Stimulated activated naive CD8-positive, alpha-beta T cell treated with anti-CD3 and anti-CD28 coated beads, Interleukin-15, Interleukin-2, amounts not matched to agents 100 U/mL and 50 U/mL, for 24 hours (primary cell): ENCODE measurements at places on chromosomes 1 and 21.

DNA sequence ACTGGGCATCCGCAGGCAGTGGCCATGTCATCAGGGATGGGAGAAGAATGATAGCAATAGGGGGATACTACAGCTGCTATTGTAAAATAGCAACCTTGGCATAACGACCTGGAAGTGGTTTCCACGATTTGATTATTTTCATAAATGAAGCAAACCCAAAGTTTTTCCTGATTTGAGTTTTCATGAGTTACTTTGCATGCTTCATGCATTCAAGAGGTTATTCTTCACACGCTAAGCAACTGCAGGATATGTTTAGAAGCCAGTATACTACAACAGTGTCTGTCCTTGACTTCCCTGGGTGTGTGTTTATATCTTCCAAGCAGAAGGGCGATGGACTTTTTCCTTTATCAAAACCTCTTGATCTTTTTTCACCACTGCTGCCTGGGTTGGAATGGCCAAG, 281.1 kb upstream of the DUSP10 start:
- DNase-seq: no peak

DNA sequence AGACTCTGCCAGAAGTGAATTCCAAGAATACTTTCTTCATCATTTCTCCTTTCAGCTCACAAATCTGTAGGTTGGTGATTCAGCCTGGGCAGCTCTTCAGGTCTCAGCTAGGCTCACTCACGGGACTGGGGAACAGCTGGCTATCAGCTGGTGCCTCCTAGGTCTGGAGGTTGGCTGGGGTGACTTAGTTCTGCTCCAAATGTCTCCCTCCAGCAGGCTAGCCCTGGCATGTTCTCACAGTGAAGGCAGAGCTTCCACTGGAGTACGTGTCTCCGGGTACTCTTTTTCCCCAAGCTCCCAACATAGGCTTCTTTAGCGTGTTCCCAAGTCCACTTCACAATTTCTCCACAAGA, 12.5 kb upstream of the VAMP4 start:
- DNase-seq: no peak

DNA sequence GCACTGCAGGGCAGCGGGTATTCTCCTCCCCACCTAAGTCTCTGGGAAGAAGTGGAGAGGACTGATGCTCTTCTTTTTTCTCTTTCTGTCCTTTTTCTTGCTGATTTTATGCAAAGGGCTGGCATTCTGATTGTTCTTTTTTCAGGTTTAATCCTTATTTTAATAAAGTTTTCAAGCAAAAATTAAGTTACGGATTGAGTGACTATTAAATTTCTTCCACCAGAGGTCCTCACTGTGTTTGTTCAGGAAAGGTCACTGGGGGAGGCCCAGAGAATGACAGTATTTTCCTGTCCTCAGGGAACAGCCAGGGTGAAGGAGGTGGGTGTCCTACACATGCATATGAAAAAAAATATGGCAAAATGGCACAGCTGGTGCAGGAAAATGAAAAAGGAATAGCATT, 4.4 kb upstream of the ELF3 start:
- DNase-seq: no peak

- no peak for DNase-seq
Measured at GRCh38 chr21:34713621-34714020, 44.8 kb downstream of the CLIC6 start.

- no peak for DNase-seq
Measured at GRCh38 chr1:79117376-79117775, 110.8 kb upstream of the ADGRL4 start.

DNA sequence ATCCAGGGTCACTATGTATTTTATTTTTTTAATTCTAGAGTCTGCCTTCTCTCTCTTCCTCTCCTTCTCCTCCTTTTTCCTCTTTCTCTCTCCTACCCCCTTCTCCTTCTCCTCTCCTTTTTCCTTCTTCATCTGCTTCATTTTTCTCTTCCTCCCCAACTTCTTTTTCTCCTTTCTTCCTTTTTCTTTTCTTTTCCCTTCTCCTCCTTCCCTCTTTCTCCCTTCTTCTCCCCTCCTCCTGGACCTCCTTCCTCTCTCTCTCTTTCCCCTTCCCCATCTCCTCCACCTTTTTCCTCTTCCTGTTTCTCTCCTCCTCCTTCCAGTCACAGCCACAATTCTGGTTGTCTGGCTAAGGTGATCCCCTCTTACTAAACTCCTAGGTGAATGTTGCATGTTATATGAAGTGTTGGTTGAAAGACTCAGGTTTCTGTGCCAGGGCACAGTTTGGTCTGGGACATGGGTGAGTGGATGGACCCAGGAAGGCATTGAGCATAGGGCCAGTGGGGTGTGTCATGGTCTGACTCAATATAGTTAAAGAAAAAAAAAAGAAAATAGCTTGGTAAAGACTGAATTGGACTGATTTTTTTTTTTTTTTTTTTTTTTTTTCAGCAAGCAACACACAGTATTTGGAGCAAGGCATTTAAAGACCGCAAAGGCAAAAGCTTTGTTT, 266.9 kb downstream of the TGFB2 start:
- no peak for DNase-seq

DNA sequence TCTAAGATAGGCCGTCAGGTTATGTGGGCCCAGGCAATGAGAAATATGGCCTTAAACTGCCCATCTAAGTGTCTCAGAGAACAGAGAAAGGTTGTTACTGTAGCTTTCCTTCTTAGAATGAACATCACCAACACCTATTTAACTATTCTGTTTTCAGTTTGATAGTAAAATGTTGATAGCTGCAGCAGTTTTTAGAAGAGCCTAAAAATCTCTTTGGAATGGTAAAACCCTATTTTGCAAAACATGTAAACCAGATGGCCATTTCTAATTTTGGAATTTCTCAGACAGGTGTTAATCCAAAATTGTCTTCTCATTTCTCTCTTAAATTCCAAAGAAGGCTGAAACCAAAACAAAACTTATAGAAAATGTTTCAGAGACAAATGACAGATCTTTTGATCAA, 57.5 kb downstream of the DIPK1A start:
- no peak for DNase-seq

DNA sequence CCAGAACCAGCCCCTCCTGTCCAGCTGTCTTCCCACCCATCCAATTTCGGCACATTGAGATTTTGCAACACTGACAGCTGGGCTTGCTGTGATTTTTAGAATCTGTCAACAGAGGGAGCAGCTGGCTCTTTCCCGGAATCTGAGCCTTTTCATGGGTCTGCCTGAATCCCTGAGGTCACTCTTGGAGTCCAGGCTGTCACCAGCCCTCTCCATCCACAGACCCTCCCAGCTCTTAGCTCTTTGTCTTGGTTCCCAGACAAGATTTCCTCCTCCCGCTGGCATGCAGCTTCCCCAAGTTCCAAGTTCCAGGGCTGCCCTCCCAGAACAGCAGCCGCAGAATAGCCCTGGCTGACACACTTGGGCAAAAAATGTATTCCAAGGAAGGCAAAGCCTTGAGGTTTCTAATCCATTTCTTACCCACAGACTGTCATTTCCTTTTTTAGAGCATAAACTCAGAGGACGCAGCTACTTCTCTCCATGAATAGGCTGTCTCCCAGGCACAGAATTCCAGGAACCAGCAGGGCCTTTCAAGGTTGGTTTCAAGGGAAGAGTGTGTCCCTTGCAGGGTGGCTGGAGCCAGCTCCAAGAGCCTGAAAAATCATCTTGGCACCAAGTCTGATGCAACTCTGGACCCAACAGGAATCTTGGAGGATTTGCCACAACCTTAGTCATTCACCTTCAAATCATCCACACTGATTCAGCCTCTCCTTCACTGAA, 7.1 kb upstream of the TMEM61 start:
- DNase-seq: no peak

- DNase-seq: no peak
Measured at GRCh38 chr1:197320991-197321531, 53.0 kb downstream of the CRB1 start.
